ENCODE measurements at places on chromosomes 11 and 22.

- no peak for DNase-seq
Observed at GRCh38 chr11:73653996-73654395, 7.6 kb downstream of the PLEKHB1 start.

DNA sequence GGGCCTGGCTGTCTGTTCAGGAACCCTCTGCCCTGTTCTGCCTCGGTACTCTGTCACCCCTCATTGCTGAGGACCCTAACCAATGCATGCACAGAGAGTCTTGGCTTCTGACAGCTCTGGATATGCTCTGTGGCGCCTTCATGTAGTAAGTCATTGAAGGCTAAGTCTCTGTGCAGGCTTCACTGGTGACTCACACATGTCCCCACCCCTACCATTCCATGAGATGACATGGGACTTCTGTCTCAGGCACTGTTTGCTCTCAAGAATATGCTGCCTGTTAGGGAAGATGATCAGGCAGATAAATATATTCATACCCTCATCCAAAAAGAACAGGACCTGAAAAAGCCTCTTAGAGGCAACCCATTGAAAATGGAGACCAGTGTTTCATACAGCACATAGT lies 43.6 kb upstream of the HORMAD2 start:
- no peak for DNase-seq

DNA sequence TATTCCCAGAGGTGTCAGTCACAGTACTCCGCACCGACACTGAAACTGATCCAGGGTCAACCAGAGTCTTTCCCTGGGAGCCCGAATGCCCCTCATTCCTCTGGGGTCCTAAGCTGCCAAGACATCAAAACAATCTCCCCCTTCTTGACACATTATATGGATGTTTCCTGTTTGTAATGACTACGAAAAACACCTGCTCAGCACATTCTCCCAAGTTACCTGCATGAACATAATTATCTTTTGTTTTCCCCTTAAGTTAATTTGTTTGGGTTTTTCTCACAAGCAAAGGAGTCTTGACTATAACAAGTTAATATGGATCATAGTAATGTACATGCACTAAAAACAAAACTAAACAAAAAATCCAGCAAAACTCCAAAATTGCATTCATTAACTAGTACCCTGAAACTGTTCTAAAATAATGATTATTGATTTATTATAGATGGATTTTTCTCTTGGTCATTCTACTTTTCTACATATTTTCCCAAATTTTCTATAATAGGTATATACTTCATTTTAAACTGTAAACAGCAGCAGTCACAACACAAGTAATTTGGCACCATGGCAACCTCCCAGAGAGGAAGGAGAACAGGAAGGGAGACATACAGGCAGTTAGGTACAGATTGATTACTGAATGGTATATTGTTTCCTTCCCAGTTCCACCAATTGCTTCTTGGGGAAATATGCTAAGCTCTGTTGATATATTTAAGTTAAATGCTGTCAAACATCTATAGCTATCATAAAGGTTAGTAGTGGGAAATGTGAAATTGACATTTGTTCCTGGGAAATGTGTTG lies 631.5 kb downstream of the METTL15 start:
- DNase-seq: peak; percentile 46

- no peak for DNase-seq
Observed at GRCh38 chr22:19478045-19478900, 720 bp downstream of the UFD1 start.

DNA sequence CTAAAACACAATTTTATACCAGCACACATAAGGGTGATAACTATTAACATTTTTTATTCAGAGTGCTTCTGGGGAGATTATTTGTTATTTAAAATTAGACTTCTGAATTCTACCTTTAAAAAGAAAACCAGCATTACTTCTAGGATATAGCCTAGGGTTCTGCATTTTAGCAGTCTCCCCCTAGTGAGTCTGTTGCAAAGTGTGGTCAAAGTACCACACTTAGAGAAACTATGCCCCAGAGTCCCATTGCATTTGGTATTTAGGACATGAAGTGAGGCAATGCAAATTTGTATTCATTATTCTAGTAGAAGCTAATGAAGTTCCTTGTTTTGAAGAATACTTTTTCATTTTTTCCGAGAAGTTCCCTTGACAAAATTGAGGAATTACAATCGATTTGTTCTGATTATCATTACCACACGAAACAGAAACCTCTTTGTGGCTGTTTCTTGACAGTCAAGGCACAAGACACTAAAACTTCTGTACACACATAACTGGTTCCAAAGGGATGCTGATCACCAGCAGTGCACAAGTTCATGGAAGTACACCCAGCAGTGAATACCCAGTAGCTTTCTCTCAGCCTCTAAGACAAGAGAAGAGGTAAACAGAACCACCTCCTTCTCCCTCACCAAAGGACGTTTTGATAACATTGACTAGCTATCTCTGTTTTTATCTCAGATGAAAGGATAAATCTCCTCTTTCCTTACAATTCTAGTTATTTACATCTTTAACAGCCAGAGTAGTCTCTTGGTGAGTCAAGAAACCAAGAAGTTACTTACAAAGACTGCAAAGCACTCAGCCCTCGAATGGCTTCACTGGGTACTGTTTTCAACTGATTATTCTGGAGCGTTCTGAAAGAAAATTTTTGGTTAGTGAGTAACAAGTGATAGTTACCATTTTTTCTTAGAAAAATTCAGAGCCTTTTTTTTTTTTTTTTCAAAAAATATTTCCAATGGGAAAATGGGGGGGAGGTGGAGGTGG lies 27.6 kb upstream of the CCDC34 start:
- no peak for DNase-seq

DNA sequence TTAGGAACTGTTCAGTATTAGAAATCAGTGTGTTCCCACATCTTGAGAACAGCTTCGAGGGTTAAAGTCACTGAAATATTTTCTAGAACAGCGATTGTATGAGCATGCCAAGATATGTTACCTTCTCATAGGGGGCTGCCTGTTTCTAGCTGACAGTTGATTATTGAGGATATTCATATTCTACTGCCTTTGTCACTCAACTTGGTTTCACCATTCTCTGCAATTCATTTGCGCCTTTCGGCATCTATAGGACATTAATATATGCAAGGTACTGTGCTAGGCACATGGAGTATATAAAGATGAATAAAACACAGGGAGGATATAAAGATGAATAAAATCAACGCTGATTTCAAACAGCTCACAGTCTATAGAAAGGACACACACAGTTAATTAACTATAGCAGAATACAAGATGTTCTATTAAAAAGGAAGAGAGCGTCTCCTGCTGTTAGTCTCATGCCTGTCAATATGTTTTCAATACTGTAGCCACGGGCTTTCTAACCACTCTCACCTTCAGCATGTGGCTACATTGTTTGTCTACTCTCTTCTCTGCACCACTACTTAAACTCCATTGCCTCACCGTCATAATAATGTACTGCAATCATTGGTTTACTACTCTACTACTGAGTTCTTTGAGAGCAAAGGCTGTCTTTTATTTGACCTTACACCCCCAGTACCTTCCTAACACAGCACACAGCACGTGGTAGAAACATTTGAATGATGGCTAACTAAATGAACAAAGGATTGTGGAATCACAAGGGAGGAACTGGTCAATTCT lies 81.9 kb downstream of the RAB30 start:
- peak; percentile 59 for DNase-seq

DNA sequence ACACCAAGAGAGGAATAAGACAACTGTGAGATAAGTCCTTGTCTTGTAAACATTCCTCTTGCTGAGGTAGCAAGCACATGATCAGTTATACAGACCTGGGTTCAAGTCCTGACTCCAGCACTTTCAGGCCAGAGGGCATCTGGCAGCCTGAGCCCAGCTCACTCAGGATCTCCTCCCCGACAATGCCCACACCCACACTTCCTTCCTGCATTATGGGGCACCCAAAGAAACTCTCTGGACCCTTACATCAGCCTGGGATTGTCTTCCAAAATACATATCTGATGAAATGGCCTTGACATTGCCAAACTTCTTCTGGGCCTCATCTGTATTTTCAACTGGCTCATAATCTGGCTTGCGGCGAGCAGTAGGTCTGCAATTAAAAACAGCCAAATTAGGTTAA lies 48.6 kb downstream of the ARFGAP3 start:
- DNase-seq: no peak

- DNase-seq: peak; percentile 48
Observed at GRCh38 chr11:574632-575312, 1.5 kb upstream of the PHRF1 start.

GRCh38 chr11:16081382-16082094 lies 274.8 kb downstream of the SOX6 start:
- peak; percentile 18 for DNase-seq

- DNase-seq: no peak
Observed at GRCh38 chr11:1276041-1276790, 33.2 kb downstream of the TOLLIP start.

- no peak for DNase-seq
Observed at GRCh38 chr11:11260903-11261302, 92.1 kb downstream of the CSNK2A3 start.

- DNase-seq: no peak
Observed at GRCh38 chr11:2770761-2771301, 71.0 kb upstream of the KCNQ1OT1 start.

- DNase-seq: no peak
Observed at GRCh38 chr11:35623621-35624168, 5.4 kb downstream of the FJX1 start.

- DNase-seq: no peak
Observed at GRCh38 chr11:92295175-92296137, 70.8 kb downstream of the FAT3 start.

DNA sequence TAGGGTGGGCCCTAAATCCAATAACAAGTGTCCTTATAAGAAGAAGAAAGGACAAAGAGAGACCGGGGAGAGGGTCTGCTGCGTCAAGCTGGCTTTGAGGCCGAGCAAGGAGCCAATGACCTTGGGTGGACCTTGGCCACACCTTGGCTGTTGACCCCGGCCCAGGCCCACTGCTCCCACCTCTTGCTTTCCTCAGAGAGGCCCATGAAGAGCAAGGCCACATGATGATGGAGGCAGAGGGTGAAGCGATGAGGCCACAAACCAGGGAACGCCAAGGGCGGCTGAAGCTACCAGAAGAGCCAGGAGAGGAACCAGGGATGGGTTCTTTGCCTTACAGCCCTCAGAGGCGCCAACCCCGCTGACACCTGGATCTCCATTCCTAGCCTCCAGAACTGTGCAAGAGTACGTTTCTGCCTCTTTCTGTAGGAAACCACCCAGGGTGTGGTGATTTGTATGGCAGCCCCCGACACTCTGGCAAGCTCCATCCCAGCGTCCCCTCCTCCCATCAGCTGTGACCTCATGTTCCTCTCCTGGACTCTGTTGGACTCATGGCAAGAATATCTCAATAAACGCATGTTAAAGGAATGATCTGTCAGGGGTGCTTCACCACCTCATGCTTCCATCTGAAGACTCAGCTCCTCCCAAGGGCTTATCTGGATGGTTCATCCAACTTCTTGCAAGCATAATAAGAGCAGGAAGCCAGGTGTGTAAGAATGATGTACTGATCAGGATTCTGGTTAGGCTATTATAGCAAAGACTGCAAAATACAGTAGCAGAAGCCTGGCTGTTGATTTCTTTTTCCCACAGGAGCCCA lies 41.6 kb upstream of the LINC01488 start:
- DNase-seq: no peak

GRCh38 chr22:35170716-35171697 lies 86.3 kb upstream of the HMGXB4 start:
- DNase-seq: no peak

DNA sequence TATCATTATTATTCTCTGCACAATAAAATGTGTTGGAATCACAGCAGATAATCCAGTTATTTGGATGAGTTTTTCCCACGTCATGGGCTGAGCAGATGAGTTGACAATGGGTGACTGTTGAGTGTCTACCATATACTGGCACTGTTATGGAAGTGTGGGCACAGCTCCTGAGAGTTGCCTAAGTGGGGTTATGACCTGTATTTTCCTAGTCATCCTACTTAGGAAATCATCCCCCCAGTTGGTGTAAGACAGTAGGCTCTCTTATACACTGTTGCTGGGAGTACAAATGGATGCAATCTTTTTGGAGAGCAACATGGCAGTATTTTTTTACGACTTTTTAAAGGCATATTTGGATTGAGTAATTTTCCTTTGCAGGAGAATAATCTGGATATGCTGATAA lies 66.4 kb downstream of the TRAF6 start:
- DNase-seq: no peak

DNA sequence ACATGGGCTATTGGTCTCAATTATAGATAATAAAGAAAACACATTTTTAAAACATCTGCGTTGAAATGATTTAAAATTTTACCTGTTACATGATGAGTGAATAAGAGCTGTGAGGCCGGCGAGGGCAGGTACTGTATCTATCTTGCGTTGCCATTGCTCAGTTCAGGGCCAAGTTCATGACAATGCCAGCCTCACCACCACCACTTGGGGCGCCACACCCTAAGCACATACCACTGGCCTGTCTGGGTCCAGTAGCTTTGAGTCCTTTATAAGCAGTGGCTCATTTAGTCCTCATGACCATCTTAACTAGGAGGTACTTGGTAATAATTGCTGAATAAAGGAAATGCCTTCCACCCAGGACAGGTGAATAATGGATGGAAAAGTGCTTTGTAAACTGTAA lies 14.5 kb upstream of the MB start:
- peak; percentile 34 for DNase-seq

Measured in NCI-H146 (cell line).